ENCODE measurements at places on chromosomes 2 and 18.

- no peak for DNase-seq
These were observed 14.4 kb upstream of the EGR4 start for GRCh38 chr2:73307720-73308119.

GRCh38 chr2:101400506-101401325 is 13.4 kb upstream of the CREG2 start:
- DNase-seq, result no peak

GRCh38 chr18:48933578-48934414 is 17.0 kb downstream of the SMAD7 start:
- DNase-seq, result no peak

DNA sequence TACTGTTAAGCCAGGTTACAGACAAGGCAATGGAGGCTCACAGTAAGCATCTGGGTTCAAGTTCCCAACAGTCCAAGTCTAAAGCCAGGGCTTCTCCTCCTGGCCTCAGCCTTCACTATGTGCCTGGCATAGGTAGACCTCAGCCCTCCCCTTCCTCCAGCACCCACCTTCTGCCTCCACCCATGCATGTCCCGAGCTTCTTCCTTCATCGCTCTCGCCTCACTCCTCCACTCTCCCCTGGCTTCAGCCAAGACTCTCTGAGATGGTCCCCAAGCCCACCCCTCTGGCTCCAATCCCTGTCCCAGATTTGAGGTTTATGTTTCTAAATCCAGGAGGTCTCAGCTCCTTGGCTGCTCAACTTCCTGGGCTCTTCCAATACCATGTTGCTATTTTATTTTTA is 26.9 kb downstream of the CENPA start:
- DNase-seq, result no peak

- DNase-seq, result no peak
These were observed 66.4 kb upstream of the EDAR start for GRCh38 chr2:109055435-109055834.

DNA sequence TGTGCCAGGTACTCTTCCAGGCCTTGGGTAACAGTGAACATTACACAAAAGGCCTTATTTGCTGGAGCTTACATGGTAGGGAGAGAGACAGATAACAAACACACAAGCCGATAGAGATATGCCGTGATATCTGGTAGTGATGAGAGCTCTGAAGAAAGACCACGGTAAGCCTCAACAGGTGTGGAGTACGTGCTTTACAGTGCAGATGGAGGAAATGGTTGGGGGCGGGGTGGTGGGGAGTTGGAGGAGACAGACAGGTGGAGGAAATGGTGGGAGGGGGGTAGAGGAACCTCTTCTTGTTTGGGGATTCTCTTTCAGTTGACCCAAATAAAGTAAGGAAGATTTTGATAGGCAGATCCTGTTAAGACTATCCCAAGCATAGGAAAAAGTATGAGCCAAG is 141.1 kb upstream of the ALPP start:
- DNase-seq, result no peak

- DNase-seq, result no peak
These were observed 122.1 kb upstream of the SLC39A10 start for GRCh38 chr2:195534971-195535370.

GRCh38 chr2:55269645-55269990 is 587 bp upstream of the MTIF2 start:
- DNase-seq, result no peak

DNA sequence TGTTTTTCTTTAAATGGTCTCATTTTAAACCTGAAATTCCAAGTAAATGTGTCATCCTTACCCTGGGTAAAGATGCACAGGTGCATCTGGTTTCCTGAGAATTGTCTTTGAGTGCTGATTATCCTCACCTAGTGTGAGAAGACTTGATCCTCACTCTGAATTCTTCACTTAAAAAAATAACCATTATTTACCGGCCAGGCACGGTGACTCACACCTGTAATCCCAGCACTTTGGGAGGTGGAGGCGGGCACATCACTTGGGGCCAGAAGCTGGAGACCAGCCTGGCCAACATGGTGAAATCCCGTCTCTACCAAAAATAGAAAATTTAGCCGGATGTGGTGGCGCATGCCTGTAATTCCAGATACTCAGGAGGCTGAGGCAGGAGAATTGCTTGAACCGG is 9.9 kb upstream of the WNT6 start:
- DNase-seq, result no peak

- no peak for DNase-seq
These were observed 20.5 kb downstream of the DAPL1 start for GRCh38 chr2:158815658-158816057.

GRCh38 chr2:3313781-3314375 is 63.7 kb downstream of the EIPR1 start:
- DNase-seq, result no peak

GRCh38 chr2:54955358-54956110 is 94.7 kb downstream of the RTN4 start:
- no peak for DNase-seq

DNA sequence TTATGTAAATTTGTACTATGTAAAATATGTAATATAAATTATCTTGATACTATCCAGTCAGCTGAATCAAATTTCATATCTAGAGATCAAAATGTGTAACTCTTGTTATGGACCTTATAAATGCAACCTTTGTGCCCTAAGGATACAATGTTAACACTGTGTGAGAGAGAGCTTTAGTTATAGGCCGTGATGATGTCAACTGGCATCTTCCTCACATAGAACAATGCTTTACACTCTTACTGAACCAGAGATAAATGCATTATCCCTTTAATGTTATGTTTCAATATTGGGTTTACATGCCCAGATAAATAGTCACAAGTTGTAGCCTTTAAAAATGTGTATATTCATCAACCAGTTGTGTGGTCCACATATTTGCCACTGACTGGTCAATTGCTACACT is 115.1 kb downstream of the KCNJ3 start:
- no peak for DNase-seq

- DNase-seq, result no peak
These were observed 348.4 kb upstream of the KLHL29 start for GRCh38 chr2:23036629-23037028.

- no peak for DNase-seq
These were observed 303.5 kb downstream of the HRH4 start for GRCh38 chr18:24763765-24764513.

DNA sequence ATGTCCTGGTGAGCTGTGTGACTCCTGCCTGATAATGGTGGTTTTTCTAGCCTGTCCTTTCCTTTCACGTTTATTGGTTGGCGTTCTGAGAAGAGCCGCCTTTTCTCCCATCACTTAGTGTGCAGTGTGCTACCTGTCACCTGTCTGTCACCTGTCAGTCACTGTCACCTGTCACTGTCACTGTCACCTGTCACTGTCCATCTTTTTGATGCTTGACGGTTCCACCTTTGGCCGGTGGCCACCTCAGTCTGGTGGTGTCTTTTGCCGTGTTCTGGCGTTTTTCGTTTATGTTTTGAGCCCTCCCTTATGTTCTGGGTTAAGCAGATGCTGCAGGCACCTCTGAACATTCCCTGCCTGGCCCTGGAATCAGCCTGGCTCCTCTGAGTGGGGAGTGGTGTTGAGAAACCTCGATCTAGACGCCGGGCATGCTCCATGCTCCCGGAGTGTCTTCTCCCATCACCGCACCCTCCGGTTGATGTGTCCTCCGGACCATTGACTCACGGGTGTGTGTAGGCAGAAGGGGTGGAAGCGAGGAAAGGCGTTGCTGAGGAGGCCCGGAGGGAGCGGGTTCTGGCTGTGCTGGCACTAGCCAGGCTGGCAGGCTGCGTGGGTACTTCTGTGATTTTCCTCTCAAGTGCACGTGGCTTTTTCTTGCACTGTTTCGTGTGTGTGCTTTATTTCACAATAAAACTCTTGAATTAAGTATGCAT is 20.7 kb downstream of the DTYMK start:
- DNase-seq, result no peak

DNA sequence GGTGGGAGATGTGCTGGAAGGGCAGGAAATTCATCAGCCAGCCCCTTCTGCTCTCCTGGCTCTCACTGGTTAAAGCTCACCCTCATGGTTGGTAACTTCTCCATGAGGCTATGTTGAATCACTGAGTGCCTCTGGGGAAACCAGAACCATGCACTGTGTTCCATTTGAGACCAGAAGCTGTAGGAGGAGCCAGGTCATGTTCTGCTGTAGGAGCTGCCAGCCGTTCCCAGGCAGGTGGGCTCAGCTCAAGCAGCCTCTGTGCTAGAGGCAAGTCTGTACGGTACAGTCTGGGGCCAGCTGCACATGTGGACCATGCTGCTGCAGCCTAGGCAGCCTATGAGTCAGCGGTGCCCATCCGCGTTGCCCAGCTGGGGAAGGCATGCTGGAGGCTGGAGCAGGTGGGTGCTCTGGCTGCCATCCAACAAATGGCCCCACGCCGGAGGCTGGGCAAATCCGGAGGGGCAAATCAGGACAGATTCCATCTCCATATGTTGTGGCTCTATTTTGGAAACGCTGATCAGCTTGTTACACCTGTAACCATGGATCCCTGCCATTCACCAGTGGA is 22.0 kb upstream of the KCNF1 start:
- no peak for DNase-seq

DNA sequence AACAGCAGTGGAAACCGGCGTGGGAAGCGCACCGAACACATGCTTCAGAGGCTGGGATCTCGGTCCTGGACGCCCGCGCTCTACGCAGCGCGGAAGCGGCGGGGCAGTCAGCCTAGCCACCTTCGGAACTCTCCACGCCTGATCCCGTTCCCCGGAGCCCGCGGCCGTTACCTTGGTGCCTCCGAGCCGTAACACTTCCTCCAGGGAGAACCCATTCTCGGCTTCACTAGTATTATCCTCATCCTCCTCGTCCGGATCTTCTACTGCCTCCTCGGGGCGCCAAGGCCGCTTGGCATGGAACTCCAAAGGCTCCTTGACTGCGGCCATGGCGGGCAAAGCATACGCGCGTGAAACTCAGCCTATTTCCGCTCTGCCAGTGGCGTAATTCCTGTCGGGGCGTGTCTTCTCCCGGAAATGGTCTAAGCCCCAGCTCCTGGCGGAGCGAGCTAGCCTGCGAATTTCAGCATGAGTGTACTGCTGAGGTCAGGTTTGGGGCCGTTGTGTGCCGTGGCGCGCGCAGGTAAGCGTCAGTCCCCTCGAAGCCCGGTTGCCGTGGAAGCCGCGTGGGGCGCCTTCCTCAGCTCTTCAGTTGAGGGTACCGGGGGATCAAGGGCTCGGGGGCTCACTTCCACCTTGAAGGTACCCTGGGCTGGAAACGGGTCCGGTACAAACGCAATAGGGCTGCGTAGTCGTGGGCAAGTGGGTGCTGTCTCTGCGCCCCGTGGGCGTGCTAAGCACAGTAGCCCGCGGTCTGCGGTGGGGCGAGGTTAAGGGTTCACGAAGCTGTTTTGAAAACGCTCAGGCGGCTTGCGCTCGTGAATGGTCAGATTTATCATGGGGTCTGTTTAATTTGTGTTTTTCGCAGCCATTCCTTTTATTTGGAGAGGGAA is at the start of the genes CEBPZ and NDUFAF7:
Gene CEBPZ (minus strand): TSS at position 356 of the 890 bp plus-strand sequence. CDS start 29 bp downstream, at position 327.
Gene NDUFAF7 (plus strand): TSS at position 418 of the 890 bp plus-strand sequence. CDS start 48 bp downstream, at position 466.
- peak; percentile 66 for DNase-seq

DNA sequence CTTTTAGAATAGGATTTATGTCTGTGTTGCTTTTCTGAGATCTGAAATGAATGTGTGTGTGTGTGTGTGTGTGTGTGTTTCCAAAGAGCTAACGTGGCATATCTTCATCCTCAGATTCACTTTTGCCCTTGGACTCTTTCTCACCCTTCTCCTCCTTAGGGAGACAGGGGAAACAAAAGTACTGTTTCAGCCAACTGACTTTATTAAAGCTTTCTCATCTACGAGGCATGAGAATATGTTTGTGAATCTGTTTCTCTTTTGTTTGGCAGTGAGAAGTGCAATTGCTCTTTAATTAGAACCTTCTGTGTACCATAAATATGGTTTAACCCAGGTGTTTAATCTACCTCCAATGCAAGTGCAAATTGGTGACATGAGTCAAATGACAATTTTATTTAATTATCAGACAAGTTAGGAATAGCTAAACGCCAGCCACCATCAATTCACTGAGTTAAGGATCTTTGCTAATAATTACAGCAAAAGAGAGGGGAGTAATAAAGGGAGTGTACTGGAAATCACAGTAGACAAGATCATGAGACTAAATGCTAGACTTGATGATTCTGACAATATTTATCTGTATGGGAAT is 186.4 kb upstream of the COL3A1 start:
- no peak for DNase-seq

- DNase-seq, result no peak
These were observed 748 bp downstream of the FMNL2 start for GRCh38 chr2:152335726-152336118.

Measured in stimulated activated CD4-positive, alpha-beta T cell treated with anti-CD3 and anti-CD28 coated beads, Interleukin-1b, Interleukin-23, amount 100 ng/mL, for 1 hour (primary cell).